ENCODE measurements at places on chromosomes 6 and 20.

- DNase-seq = no peak
Observed at GRCh38 chr6:46023216-46023915, 7.7 kb upstream of the CLIC5 start.

DNA sequence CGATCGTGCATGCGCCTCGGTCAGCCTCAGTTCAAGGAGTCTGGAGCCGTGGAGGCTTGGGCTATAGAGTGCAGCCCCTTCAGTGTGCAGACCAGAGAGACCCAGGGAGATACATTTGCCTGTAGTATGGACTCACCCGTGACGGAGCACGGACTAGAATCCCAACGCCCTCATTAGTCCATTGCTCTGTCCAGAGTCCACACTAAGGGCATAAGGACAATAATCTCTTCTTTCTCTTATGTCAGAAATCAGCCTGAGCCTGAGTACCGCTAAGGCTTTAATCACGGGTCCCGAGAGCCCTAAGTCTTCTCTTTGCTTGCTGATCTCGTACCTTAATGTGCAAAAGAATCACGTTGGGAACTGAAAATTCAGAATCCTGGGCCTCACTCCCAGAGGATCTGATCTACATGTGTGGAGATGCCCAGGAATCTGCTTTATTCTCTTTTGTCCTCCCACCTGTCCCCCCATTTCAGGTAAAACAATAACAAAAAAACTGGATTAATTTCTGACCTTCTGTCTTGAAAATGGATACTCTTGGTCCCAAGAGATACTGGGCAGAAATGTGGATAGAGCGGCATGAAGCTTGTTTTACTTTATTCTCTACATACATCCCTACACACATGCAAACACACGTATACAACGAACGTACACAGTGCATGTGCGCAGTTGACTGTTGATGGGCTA lies 671 bp downstream of the BPHL start:
- no peak for DNase-seq

GRCh38 chr6:37285861-37286311 lies 27.9 kb upstream of the TMEM217 start:
- DNase-seq = no peak

DNA sequence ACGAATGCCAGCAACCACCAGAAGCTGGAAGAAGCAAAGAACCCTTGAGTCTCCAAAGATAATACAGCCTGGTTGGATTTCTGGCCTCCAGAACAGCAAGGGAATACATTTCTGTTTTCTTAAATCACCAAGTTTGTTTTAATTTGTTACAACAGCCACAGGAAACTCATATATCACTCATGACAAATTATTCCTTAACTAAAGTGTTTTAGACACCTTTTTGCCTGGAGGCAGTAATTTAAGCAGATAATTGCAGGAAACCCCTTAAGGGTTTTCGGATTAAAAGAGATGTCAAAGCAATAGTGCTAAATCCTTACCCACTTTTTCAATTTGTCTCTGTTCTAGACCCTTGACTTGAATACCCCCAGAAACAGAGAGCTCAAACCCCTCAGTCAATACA lies 1050.0 kb downstream of the EPHA7 start:
- no peak for DNase-seq

DNA sequence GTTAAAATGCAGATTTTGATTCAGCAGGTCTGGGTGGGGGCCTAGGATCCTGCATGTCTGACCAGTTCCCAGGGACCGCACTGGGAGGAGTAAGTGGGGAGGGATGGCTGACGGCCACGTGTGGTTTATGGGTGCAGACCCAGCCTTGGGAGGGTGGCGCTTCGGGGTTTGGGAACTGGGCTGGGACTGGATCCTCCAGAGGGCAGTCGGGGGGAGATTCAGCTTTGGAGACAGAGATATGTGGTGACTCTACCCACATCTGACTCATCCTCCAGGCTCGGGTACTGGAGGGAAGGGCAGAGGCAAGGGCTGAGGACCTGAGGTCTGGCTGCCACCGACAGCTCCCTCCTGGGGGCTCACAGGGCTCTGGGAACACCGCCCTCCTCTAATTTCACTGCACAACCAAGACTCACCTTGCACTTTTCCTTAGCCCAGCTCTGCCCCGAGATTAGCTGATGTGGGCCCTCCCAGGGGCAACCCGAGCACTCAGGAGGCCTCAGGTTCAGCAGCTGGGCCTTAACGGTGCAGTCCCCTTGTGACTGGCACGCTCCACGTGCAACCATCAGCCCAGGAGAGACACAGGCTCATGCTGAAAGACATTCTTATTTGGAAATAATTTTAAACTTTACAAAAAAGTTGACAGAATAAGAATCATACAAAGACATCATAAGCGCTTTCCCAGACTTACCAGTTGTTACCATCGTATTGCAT lies 172.8 kb upstream of the PMEPA1 start:
- DNase-seq = no peak

DNA sequence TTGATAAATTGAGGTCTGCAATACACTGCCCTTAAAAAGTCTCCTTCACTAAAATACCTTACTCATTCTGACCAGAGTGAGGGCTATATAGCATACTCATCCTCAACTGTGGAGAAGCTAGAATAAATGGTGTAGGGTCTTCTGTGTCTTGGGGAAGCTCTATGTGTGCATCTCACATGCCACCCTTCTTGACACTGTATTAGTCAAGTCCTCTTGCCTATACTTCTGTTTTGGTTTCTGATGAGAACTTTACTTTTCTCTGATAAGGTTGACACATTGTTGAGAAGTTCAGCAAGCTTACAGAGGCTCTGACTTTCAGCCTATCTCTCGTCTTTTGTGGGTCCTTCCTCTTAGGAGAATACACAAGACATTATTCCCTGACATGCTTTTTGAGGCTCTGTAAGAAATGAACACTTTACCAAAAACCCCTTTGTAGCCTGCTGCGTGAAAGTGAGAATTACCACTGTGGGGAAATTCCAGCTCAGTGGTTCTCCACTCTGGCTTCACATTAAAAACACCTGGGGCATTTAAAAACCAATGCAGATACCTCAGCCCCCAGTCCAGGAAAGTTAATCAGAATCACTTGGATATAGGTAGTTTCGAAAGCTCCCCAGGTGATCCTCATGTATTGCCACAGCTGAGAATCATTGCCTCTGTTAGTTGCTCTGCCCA lies 372.1 kb upstream of the HS3ST5 start:
- DNase-seq = no peak

- no peak for DNase-seq
Observed at GRCh38 chr6:6980999-6981597, 126.7 kb upstream of the RREB1 start.

DNA sequence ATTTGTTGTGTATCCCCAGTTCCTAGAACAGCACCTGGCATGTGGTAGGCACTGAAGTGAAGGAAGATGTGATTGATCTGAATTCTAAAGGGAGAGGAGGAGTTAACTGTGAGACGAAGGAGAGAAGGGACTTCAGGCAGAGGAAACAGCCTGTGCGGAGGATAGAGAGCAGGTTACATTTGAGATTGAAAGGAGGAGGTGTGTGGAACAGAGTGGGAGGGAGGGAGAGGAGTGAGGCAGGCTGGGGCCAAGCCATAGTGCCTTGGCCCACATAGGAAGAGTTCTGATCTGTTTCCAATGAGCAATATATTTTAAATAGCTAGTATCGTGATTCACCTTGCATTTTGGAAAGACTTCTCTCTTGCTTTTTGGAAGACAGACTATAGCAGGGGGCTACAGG lies 13.9 kb upstream of the MROH8 start:
- DNase-seq = no peak

DNA sequence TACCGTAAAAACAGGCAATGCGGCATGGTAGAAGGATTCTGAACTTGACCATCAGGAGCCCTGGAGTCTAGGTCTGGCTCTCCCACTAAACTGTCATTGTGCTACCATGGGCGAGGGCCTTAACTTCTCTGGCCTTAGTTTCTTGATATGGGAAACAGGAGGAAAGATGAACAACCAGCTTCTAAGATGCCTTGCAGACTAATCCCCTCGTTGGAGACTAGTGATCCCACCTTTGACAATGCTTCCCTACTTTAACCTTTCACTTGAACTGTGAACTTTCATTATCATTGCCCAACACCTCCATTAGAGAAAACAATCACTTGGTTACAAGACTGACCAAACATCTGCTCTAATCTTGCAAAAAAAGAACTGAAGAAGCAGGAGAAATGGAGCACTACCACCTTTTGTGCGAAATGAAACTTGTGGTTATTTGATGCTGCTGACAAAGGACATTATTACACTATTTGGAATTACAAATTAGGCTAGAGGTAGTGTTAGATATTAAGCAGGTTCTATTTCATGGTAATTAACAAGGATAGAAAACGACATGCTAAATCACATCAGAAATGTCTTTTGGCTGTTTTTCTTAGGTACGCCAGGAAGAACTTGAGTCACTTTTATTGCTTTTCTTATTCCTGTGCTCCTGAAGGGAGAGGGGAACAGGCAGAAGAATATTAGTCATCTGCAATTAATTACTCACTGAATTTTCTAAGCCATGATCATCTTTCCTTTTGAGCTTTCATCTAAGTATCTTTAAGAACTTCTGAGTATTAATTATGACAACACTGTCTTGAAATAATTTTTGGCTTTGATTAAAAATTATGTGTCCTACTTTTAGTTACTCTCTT lies 39.1 kb upstream of the ARHGAP18 start:
- no peak for DNase-seq

- DNase-seq = no peak
Observed at GRCh38 chr6:169626649-169627048, 75.2 kb downstream of the WDR27 start.

DNA sequence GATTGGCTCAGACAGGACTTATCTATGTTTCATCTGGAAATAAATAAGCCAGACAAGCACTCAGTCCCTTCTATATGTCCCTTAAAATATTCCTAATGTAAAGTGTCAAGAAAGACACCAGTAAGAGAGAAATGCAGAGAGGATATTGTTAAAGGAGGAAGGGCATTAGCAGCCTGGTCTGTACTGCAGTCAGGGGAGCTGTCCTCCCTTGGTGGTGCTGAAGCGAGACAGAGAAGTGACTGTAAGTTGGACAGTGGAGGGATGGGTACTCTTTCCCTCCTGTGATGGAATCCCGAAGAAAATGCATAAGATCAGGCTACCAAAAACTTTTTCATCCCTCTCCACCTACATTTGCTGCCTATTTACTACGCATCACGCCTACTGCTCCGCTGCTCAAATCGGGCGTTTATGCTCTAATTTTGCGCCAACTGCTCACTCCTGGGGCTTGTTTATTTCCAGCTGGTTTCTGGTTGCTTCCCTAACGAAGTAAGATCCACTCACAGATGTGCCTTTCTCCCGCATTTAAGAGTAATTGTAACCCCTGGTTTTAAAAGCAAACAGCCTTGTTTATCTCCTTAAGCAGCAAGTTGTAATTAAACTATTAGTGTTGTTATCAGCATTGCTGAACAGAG lies 35.2 kb downstream of the PHACTR1 start:
- DNase-seq = no peak

DNA sequence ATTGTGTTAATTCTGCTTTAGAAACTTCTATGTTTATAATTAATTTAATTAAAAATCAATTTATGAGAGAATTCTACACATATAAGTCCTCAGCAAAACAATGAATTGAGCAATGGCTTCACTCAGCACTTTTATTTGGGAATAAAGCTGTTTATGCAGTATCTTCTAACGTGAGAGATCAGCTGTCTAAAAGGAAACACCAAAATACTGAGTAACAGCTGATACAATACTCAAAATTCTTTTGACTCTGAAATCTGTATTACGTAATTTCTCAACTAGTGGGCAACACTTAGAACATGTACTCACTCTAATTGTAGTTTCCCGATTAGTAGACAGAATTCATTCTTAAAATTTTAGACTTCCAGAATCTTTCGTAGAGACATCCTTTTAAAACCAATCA lies 49.8 kb downstream of the MAP3K7 start:
- no peak for DNase-seq

DNA sequence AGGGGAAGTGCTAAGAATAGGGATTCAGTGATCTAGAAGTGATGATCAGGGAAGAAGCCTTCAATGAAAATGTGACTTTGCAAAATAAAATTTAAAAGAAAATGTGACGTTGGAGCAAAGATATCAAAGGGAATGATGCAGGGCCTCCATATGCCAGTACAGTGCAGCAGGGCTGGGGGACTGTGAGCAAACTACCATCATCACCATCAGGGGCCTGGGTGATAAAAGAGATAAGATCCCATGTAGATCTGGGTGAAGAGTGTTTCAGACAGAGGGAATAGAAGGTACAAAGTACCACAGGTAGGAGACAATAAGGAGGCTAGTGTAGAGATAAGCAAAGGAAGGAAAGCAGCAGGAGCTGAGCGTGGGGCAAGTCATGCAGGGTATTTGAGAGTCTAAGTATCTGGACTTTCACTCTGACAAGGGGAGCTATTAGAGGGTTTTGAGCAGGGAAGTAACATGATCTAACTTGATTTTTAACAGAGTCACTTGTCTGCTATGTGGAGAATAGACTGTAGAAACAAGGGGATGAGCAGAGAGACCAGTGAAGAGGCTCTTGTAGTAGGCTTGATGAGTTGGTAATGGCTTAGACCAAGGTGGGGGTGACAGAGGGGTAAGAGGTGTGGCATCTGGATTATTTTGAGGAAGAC lies 295.6 kb downstream of the ZFAND3 start:
- no peak for DNase-seq

DNA sequence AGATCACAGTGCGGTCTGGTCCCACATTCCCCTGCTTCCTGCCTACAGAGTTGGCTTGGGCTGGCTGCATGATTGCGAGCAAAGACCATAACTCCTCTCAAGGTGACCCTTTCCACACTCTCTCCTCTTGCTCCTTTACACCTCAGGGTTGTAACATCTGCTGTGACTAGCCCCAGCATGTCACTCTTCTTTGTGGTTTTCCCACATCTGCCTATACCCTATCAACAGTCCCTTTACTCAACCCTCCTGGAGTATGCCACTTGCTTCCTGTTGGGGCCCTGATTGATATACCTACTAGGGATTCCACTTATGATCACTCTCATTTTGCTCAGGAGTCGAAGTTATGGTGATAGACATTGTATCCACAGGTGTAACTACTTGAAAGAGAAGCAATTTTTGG lies 58.9 kb upstream of the SGK1 start:
- no peak for DNase-seq

- no peak for DNase-seq
Observed at GRCh38 chr6:11865680-11866300, 87.2 kb upstream of the ADTRP start.

DNA sequence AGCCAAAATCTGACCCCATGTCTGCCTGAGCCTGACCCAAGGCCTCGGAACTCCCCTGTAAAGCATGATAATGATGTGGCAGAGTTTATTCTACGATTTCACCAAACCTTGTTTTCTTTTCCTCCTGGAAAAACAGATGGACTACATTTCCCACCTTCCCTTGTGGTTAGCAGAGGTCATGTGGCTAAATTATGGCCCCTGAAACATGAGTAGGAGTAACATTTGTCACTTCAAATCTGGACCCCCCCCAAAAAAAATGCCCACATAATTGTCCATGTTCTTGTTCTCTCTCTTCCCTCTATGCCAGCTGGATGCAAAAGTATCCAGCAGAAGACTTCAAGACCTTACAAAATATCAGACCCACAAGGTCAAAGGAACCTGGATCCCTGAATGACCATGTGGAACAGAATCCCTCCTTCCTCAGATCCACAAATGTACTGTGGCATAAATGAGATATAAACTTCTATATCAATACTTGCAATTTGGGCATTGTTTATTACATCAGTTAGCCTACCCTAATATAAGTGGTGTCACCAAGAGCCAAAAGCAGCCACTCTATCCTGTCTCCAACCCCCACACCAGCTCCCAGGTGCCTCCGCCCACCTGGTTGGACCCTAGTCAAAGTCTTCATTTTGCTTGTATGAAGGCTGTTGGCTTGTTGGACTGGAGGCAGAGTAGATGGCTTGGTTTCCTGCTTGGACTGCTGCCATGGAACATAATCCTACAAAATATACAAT lies 1.4 kb downstream of the C20orf96 start:
- DNase-seq = no peak

- DNase-seq = no peak
Observed at GRCh38 chr20:62134735-62135231, 8.4 kb downstream of the PSMA7 start.
